M059J (cell line): ENCODE measurements at places on chromosomes 4 and X.

DNA sequence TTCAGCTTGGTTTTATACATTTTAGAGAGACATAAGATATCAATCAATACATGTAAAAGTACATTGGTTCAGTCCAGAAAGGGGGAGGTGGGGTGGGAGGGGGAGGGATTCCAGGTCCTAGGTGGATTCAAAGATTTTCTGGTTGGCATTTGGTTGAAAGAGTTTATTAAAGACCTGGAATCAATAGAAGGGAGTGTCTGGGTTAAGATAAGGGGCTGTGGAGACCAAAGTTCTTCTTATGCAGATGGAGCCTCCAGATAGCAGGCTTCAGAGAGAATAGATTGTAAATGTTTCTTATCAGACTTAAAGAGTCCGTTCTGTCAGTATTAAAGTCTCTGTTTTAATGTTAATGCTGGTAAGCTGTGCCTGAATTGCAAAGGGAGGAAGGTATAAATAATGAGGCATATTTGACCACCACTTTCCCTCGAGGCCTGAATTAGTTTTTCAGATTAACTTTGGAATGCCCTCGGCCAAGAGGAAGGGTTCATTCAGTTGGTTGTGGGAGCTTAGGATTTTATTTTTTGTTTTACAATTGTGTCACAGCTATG lies 169.9 kb downstream of the AASDH start:
- DNase-seq: no peak

- DNase-seq: no peak
Measured at GRCh38 chr4:125836597-125837195, 521.9 kb downstream of the FAT4 start.

- peak; percentile 0 for DNase-seq
Measured at GRCh38 chr4:135238940-135239339, 1037.4 kb upstream of the PABPC4L start.

DNA sequence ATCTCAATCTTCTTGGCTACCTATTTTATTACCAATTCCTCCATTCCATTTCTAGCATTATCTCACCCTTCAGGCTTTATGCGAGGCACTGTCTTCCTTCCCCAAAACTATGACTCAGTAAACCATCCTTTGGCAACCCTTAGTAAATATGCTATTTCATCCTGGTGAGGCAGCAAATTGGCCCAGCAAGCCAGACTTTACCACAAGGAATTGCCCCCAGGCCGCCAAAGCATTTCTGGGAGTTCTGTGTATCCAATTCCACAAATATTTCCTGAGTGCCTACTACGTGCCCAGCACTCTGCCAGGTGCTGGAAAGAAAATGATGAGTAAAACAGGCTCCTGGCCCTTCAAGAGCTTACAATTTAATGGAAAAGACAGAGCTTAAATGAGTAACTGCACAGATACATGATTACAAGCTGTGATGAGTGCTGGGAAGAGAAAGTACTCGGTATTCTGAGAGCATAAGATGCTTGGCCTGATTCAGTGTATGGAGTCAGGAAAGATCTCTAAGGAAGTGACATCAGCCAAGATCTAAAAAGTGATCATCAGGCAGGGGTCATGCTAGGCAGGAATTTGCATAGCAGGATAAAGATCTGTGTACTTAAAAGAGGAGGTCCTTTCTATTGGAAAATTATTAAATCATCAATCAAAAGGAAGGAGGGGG lies 193.8 kb downstream of the ADAMTS3 start:
- peak; percentile 64 for DNase-seq

- DNase-seq: no peak
Measured at GRCh38 chr4:38489011-38489861, 174.8 kb upstream of the KLF3 start.

DNA sequence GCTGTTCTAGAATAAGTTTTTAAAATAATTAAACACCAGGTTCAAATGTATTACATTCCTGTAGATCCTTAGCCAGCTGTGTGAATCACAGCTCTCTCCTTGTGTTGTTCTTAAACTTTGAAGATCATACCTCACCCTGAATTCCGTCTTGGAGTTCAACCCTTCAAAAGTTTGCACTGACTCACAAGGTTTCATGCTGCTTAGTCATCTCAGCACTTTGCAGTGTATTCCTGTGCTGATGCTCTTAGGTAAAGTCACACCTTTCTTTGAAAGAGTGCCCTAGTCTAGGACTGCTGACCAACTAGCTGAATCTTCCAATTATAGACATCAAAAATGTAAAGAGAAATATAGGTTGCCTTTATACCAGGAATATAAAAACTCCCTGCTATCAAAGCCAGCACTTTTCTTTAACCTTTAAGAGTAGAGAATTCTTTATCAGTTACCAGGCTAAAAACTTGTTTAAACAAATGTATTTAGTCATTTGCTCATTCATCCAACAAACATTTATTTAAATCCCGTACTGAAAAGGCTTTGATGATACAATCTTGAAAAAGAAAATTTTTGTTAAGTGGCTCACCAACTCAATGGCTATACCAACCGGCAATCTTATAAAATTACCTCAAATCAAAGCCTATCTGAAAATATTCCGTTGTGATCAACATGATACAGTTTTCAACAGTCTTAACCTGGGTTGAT lies 169.7 kb downstream of the RAP1GDS1 start:
- peak; percentile 93 for DNase-seq

DNA sequence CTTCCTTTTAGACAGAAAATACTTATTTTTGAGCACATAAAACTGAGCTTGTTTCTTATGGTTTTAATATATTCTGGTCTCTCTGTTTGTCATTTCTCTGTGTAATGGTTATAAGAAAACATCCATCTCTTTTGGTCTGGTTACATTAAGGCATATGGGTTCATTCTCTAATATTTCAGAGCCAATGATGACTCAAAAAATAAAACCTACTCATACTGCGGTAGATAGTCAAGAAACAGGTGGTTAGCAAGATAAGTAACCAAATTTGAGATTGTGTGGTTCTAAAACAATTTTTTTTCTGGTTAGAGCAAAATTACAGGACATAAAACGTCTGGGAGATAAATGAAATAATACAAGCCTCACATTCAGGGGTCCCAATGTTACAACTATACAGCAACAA lies 654.5 kb downstream of the STIM2 start:
- DNase-seq: no peak

DNA sequence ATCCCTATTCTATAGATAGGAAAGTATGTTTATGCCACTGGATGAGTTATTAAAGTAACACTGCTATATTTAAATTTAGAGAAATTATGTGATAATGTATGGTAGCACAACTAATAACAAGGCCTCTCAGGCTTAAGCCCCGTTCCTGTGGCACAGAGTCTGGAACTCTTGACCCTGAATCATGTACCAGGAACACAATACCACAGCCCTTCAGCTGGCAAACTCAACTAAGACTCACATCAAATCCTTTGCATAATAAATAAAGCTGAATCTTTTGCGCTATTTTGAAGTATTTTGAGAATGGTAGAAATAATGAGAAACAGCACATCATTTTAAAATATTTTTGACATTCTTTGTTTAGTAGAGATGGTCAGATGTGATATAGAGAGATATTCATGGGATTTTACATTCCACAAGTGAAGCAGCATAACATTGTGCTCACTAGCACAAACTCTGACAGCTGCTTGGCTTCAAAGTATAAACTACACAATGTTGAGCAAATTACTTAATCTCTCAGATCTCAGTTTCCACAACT lies 478.4 kb upstream of the FAM241A start:
- no peak for DNase-seq

DNA sequence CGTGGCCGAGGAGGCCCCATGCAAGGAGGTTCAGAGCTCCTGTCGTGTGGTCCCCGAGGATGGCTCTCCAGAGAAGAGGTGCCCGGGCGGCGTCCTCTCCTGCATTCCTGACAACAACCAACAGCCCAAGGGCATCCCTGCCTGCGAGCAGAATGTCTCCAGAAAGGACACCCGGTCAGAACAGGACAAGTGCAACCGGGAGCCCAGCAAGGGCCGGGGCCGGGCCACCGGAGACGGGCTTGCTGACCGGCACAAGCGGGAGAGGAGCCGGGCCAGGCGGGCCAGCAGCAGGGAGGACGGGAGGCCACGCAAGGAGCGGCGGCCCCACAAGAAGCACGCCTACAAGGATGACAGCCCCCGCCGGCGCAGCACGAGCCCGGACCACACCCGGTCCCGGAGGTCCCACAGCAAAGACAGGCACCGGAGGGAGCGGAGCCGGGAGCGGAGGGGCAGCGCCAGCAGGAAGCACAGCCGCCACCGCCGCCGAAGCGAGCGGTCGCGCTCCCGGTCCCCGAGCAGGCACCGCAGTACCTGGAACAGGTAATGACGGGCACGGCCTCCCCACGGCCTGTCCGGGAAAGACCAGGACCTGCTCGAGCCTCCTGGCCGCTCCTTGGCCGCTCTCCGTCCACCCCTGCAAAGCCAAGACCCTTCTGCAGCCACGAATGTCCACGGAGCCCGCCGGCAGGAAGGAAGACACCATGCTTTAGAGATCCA lies 9.8 kb downstream of the AKAP17A start:
- no peak for DNase-seq

DNA sequence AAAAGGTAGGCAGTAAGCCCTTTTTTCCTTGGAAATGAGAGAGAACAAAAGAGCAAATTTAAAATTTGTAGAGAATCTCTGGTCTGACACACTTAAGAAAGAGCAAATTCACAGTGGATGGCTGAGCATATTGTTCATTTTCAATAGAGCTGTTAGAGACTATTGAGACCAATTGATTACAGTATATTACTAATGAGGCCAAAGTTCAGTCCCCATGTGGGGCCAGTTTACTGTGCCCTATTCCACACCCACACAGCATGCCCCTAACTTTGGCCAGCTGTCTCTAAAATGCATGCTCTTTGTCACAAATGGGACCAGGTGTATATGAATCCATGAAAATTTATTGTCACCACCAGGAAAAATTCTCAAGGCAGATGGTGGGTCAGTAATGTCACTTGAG lies 470.5 kb downstream of the PCDH7 start:
- DNase-seq: no peak

DNA sequence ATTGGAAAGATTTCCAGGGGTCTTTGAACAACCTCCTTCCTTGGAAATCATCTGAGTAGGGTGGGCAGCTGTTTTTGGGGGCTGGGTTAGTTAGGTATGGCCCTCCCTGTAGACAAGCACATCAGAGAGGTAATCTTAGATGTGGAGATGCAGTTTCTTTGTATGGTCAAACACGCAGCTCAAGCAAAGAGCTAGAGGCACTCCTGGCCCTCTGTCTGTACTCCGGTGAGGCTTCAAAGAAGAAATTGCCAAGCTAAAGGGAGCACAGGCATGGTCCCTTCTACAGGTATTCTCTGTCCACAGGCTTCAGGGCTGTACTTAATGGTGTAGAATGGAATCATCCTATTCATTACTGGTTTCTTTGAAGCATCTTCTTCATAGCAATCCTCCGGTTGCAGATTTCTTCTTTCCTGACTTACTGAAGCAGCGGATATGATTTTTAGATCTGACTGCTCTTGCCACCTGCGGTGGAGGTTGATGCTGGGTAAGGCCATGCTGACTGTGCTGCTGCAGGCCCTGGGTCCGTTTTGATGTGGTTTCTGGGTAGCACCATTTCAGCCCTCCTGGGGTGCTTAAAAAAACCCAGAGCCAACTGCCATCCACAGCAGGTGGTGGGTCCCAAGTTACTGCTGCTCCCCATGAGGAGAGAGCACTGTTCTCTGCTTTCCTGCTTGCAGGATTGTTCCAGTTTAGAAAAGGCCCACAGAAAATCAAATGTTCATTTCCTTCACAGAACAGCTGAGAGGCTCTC lies 318.9 kb upstream of the GATB start:
- no peak for DNase-seq

- peak; percentile 65 for DNase-seq
Measured at GRCh38 chr4:29560452-29560851, 1159.7 kb upstream of the PCDH7 start.
